Activated gamma-delta T cell treated with anti-CD3 and anti-CD28 coated beads, Interleukin-2, amount 50 U/mL, for 16 hours (primary cell): ENCODE measurements at places on chromosomes 13 and 19.

GRCh38 chr19:47107202-47107952 lies 6.2 kb downstream of the ZC3H4 start:
- DNase-seq, result peak; percentile 32

DNA sequence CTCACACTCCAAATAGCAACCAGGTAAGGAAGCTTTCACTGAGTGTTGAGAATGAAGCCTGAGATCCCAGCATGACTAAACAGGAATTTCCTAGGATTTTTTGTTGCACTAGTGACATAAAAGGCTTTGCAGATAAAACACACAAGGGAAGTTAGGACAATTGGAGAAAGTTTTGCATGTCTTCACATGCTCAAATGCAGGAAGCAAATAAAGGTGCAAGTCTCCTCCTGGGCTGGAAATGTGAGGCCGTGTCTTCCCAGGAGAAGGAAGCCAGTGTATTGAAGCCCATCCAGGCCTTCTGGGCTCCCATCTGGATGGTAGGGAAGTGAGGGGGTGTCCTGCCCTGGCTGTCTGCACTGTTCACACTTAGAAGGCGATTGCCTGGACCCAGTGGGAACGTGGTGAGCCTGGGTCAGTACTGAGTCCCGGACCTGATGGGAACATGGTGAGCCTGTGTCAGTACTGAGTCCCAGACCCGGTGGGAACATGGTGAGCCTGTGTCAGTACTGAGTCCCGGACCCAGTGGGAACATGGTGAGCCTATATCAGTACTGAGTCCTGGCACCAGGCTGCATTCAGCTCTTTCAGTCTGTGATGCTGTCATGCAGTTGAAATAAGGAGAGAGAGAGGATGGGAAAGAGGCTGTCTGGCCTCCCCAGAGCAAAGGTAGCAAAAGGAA lies 38.7 kb downstream of the SIAH3 start:
- no peak for DNase-seq

DNA sequence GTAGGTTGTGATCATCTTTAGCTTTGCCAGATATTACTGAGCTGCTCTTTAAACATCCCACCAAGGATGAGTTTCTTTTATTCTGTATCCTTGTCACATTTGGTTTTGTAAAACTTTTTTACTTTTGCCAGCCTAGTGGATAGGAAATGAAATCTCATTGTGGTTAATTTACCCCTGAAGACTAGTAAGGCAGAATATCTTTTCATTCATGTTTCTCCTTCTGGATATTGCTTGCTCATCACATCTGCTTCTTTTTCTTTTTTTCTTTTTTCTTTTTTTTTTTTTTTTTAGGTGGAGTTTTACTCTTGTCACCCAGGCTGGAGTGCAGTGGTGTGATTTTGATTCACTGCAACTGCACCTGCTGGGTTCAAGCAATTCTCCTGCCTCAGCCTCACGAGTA lies 31.3 kb downstream of the SIPA1L3 start:
- DNase-seq, result no peak

DNA sequence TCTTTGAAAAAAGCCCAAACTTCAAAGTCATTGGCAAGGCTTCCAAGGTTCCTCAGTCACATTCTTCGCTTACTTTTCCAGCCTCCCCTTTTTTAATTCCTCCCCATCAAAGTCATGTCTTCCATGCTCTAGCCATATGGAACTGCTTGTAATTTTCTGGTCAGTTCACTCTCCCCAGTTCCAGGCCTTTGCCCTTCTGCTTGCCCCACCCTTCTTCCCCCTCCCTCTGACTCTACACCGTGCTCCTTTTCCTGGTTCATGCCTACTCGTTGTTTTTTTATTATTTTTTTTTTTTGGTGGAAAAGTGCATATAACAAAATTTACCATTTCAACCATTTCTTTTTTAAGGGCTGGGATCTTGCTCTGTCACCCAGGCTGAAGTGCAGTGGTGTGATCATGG lies 102.3 kb downstream of the UBL3 start:
- no peak for DNase-seq

GRCh38 chr19:10285393-10285792 lies 1.4 kb upstream of the ICAM4 start:
- no peak for DNase-seq

GRCh38 chr13:50873467-50873866 lies 30.0 kb upstream of the DLEU7 start:
- DNase-seq, result no peak

- no peak for DNase-seq
Observed at GRCh38 chr13:94622344-94622743, 20.7 kb downstream of the GPR180 start.

DNA sequence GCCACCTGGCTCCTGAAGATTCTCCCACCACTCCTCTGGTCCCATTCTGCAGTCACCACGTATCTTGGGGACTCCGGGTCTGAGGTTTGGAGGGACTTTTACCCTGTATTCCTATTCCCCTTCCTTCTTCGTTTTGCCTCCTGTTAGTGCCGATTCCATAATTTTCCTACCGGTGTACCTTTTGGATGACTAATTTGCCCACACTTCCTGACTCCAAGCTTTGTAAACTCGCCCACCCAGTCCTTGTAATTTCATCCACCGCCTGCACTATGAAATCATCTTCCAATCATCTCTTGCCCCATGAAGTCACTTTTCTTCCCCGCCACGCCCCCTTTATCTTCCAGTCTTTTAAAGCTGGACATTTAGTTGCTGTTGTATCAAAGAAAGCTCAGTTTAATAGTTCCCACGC lies 572 bp downstream of the UCHL3 start:
- DNase-seq, result no peak

GRCh38 chr19:49014870-49015255 lies 2.0 kb downstream of the LHB start:
- DNase-seq, result no peak

GRCh38 chr19:46537136-46538097 lies 41.8 kb upstream of the PNMA8B start:
- DNase-seq, result peak; percentile 46

GRCh38 chr13:106455777-106456176 lies 79.7 kb downstream of the EFNB2 start:
- DNase-seq, result no peak

DNA sequence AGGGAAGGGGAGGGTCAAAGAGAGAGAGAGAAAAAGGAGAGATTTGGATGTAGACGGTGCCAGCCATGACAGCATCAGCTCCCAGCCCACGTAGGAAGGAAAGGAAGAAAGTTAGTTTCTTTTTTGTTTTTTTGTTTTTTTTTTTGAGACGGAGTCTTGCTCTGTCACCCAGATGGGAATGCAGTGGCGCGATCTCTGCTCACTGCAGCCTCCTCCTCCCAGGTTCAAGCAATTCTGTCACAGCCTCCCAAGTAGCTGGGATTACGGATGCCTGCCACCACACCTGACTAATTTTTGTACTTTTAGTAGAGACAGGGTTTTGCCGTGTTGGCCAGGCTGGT lies 27.6 kb downstream of the ELL start:
- no peak for DNase-seq

DNA sequence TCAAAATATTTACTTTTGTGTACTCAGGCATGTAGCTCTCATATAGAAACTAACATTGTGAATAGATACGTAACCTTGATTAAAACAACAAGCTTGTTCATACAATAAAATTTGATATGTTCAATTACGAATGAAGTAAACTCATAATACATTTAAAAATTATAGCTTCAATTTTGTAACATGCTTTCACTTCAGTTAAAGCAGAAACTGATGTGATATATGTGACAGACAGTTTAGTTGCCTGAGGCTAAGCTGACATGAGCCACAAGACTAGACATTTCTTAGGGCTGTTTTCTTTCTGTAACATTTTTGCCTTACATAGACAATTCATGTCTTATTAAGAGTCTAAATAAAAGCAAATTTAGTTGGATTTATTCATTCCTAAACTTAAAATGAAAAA lies 526.0 kb downstream of the PCDH9 start:
- no peak for DNase-seq

DNA sequence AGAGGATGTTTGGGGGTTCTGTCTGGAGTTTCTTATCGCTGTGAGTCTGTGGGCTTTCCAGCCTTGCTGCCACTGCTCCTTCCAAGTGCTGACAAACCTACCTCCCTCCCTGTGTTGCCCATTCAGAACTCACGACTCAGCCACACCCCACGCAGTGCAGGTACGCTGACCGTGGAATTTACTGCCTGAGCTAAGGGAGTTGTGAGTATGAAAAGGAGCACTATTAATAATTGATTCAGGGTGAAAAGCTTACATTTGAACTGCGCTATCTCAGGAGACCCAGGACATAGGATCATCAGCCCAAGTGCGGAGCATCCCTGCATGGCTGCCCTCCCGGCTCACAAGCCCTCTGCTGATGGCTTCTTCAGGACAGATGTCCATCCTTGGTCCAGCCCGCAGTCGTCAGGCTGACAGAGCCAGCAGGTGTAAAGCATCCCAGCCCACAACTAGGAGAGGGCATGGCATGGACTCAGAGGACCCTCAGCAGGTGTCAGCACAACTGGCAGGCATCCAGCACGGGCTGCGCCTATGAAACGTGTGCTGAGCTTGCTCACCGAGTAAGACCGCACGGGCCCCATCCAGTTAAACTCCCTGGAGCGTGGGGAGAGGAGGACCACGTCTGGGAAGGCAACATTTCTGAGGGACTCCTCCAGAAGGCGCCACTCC lies 244.0 kb downstream of the COL4A1 start:
- DNase-seq, result no peak

- DNase-seq, result peak; percentile 30
Observed at GRCh38 chr19:3618144-3618810, 8.3 kb downstream of the CACTIN start.

- no peak for DNase-seq
Observed at GRCh38 chr19:7401694-7402093, 53.0 kb downstream of the ARHGEF18 start.

DNA sequence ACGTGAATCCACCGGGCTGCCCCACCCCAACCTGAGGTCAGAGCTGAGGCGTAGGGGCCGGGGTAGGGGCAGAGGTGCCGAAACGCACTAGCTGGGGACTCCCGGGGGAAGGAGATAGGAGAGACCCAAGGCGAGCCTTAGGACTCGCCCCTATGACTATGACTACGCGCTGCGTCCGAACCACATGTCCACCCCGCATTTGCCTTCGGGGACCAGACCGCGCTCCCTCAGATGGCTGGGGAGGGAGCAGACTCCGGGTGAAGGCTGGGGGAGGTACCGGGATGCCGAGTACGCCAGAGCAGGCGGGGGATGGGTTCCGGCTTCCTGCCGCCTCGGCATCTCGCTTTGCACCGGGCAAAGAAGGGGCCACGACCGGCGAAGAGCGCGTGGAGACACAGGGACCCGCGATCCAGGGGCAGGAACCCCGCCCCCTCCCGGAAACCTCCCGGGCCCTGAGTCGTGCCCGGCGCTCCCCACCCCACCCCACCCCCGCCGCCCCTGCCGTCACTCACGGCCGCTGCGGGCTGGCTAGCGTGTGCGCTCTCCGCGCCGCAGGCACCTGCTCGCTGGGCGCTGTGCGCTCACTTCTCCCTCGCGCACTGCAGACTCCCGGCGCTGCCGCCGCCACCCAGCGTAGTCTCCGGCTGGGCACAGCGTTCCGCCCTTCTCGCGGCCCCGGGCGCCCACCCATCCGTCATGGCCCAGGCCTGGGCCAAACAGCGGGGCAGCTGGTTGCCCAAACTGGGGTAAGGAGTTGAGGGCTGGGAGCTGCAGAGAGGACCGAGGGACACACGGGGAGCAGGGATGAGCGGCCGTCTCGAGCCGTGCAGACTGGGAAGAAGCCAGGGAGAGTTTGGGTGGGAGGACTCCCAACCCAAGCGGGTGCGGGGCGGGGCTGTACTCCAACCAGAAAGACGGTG lies 622 bp upstream of the VSTM2B start:
- no peak for DNase-seq

DNA sequence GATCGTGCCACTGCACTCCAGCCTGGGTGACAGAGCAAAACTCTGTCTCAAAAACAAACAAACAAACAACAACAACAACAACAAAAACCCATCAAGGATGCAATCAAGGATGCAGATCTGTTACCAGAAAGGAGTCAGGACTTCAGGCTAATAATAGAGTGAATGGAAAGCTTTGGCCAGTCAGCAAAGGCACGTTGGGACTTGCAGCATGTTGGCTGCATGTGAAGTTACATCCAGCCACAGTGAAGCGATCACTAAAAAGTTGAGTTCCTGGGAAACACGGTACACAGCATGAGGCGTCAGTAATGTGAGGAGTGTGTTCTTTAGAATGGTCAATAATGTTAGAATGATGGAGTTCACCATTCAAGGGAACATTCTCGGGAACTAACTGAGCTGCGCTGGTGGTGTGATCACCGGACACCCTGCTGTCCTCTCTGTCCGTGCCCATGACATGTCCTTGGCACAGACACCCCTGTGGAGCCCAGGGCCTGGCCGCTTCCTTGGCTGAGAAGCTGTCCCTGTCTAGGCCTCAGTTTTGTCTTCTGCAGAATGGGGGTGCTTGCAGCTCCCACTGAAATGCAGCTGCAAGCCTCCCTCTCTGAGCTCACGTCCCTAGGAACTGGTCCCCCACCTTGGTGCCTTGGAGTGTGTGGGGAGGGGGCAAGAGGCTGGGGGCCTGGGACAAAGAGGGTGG lies 2.3 kb upstream of the LGALS7B start:
- no peak for DNase-seq

GRCh38 chr19:7083076-7083956 lies 13.8 kb downstream of the ZNF557 start:
- no peak for DNase-seq

DNA sequence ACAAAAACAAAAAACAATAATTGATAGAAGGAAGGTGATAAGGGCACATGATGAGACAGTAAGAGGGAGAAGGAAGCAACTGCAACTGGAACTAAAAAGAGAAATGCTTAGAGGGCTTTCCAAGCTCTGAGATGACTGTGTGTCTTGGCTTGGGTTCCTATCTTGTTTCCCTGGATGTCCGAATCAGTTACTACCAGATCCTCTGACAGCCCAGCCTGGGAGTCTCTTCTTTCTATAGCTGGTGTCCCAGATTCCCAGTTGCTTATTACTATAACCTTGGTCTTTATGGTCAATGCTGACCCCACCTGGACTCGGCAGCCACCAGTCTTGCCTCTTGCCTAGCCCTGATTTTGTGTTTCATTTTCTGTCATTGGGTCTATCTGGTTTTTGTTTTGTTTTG lies 116.4 kb downstream of the RFC3 start:
- no peak for DNase-seq

DNA sequence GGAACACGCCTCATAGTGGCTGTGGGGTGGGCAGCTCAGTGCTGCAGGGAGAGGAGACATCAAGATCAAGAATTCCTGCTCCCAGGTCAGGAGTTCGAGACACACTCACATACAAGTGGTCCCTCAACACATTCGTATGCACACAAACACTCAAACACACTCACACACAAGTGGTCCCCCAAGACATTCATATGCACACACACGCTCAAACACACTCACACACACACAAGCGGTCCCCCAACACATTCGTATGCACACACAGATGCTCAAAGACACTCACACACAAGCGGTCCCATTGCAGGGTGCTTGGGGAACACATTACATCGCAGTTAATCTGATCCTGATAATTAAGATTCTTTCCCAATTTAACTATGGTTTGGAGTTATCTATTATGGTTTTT lies 28.2 kb downstream of the FCGBP start:
- DNase-seq, result no peak

DNA sequence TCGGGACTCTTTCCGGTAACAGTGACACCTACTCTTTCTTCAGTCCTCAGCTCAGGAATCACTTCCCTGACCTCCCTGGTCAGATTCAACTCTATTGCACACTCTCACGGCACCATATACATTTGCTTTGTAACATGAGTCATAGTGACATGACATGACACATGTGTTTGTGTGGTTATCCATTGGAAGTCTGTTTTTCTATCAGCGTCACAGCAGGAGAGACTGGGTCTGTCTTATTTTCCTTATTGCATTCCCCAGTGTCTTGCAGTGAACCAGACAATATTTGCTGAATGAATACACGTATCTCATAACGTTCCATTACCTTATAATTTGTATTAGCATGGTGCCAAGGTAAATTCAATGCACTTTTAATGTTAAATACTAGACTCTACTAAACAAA lies 102.0 kb downstream of the DCLK1 start:
- DNase-seq, result no peak

GRCh38 chr13:97341135-97341534 lies 92.8 kb upstream of the RAP2A start:
- DNase-seq, result no peak
